Activated T-cell treated with anti-CD3 and anti-CD28 coated beads, Interleukin-2, amount 50 U/mL, for 48 hours (primary cell): ENCODE measurements at places on chromosomes 16 and 17.

GRCh38 chr17:732902-733720 is 715 bp downstream of the TLCD3A start:
- DNase-seq, result peak; percentile 73

DNA sequence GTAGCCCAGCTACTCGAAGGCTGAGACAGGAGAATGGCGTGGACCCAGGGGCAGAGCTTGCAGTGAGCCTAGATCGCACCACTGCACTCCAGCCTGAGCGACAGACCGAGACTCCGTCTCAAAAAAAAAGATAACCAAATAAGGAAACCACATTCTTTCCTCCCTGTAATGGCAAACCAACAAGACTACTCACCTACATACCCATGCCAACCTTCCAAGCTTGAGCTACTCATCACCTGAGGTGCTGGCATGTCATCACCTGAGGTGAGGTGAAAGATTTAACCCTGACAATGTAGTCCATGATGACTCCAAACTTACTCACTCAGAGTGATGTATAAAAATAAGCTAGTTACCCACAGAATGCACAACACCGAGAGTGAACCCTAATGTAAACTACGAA is 85.2 kb downstream of the SMG6 start:
- no peak for DNase-seq

DNA sequence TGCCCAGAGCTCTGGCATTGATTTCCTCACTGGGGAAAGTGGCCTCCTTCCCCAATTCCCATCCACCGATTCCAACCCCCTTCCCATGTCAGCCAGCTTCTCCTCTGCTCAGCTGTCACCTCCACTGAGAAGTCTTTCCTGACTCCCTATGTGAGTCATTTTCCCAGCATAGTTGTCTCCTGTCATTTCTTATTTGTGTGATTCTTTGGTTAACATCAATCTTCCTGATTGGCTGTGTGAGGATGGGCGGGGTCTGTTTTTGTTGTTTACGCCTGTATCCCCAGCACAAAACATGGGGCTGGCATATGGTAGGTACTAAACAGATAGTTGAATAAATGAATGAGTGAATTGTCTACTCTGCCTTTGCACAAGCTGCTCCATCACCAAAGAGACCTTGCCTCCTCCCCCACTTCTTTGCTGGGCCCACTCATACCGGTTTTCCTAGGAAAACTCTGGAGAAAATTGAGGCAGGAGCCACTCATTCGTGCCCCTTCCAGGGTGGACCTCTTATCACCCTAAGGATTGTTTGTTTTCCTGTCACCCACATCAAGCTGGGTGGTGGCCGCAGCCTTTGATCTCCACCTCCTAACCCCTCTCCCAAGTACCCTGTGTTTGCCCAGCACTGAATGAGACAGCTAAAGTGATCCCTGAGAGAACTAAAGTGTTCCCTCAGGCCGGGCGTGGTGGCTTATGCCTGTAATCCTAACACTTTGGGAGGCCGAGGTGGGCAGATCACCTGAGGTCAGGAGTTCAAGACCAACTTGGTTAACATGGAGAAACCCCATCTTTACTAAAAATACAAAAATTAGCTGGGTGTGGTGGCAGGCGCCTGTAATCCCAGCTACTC is 1.2 kb upstream of the GRB7 start:
- DNase-seq, result no peak

DNA sequence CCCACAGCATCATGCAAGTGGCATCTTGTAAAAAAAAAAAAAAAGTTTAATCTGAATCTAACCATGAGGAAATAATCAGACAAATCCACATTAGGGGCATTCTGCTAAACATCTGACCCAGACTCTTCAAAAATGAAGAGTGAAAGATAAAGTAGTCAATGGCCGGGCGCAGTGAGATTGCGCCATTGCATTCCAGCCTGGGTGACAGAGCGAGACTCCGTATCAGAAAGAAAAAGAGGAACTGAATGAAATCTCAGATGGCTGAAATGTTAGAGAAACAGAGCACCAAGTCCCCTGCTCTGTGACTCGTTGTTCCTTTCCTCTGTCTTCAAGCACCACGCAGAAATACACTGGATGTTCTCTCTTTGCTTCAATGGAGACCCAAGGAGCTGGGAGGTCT is 12.7 kb upstream of the RNF135 start:
- no peak for DNase-seq

GRCh38 chr16:84950906-84951305 is 60.4 kb downstream of the ZDHHC7 start:
- DNase-seq, result peak; percentile 61

DNA sequence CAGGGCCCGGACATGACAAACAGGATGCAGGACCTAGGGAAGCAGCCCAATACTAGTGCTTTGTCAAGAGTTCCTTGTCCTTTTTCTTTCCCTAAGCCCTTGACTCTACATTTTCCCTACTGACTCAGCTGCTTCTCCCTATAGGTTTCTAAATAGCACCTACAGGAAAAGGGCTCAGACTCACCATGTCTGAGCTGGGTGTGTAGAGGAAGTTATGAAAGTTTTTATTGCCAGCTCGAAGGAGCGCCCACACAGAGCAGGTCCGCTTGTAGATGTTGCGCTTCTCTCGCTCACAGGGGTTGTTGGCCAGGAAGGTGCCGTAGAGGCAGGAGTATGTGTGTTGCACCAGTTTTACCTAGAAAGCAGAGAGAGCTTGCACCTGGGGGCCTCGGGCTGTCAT is 10.6 kb downstream of the MTMR4 start:
- DNase-seq, result no peak

DNA sequence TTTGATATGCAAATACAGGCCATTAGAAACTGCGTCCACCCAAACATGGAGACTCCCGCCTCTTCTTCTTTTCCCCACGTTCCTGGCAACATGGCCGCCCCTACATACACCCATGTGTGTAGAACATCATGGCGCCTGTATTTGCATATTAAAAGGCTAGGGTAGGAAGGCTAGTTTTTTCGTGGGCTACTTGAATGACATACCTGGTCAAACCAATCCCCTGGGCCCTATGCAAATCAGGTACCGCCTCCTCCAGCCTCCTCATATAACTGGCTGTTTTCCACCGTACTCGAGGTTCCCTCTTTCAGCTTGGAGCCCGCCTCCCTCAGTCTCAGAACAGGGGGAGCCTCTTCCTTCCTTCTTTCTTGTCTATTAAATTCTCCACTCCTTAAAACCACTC is 840 bp upstream of the CD300LB start:
- DNase-seq, result peak; percentile 15

- DNase-seq, result no peak
These were observed 30.4 kb downstream of the ABCA10 start for GRCh38 chr17:69198238-69198637.

DNA sequence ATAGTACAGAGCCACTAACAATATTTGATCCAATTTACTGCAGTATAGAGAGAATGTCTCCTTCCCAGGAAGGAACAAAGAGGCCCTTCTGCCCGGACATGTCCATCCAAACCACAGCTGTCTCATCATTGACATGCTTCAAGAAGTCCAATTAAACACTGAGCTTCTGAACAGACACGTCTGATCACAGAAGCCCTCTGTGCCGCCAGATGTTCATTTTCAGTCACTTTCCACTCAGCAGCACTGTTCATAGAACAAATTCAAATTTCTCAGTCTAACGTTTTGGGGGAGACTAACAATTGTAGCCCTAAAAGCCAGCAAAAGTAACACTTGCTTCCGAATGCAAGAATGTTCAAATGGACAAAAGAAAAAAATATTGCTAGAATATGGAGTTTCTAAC is 15.3 kb downstream of the ZC3H7A start:
- DNase-seq, result no peak

- DNase-seq, result peak; percentile 13
These were observed 21.3 kb downstream of the CA4 start for GRCh38 chr17:60170835-60171752.

DNA sequence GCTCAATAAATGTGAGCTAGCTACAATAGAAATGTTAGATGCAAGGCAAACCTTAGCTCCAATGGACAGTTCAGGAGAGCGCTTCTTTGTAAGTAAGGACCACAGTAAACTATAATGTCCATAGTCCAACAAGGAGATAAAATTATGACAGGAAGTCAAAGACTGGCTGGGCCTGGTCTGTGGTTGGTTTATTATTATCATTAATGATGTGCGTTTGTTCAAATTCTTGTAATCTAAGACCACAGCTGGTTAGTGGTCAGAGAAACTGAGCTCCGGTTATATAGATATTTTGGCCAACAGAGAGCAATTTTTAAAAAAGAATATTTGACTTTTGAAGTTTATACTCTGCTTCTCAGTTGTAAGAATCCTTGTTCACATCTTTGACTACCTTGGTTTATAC is 4.7 kb upstream of the CMTM2 start:
- DNase-seq, result no peak

DNA sequence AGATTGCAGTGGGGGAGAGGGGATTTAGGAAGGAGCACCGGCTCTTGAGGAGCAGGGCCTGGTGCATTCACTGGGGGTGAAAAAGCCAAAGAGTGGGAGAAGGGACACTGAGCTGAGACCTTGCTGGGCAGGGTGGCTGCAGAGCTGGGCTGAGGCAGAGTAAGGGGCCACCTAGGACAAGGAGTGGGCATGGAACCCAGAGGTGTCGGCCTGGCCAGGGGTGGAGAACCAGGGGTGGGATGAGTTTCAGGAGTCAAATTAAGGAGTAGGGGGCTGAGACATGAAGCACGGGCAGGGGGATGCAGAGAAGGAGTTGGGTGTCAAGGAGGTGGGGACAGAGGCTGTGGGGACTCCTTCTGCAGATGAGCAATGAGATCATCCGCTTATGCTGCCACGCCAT is 20.1 kb downstream of the DNAH2 start:
- no peak for DNase-seq

DNA sequence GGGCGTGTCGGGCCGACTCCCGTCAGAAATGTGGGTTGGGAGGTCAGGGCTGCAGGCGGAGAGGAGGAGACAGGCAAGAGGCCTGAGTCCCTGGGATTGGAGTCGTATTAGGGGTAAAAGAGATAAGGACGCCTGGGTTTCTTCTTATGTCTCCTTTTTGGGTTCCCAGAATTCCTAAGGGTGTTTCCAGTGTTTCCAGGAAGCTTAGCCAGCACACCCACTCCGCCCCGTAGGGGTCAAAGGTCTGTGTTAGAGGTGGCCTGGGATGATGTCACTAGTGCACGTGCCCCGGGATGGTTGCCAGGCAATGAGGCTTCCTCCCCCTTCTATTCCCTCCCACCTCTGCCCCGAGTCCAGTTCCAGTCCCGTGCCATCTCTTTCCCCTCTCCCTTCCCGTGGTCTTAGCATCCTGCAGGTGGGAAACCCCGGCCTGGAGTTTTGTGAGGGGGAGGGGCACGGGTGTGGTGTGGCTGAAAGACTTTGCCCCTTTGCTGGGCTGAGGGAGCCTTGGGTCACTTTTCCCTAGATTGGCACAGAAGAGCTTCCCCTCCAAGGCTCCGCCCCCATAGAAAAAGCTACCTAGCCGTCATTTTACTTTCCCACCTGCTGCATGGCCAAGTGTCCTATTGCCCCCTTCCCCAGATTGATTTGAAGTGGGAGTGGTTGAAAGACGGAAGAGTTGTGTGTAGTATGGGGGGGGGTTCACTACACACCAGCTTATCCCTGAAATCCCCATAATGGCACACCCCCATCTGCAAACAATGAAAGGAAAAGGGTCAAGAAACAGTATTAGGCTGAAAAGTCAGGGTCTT is 2.8 kb downstream of the KDM6B start:
- DNase-seq, result peak; percentile 70

GRCh38 chr17:32319548-32319905 is 22.4 kb downstream of the C17orf75 start:
- DNase-seq, result peak; percentile 91

GRCh38 chr17:1201132-1201702 is 21.4 kb upstream of the ABR start:
- DNase-seq, result peak; percentile 59

DNA sequence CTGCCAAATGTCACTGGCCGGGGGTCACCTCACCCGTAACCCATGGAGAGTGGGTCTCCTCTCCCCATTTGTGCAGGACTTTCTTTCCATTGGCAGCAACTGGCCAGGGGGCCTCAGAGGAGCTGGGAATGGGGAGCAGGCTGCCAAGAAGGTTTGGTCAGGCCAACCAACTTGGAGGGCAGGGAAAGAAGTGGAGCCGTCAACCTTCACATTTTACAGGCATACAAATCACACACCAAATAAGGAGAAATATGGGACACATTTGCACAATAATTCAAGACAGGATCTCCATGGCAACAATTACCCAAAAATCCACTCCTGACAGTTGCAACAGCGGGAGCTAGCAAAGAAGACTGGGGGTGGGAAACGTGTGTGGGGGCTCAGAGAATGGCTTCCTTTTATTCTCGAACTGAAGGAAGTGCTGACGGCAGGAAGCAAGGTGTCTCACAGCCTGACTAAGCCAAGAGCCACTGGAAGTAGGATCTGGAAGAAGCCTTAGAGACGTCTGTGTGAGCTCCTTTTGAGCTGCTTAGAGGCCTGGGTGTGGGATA is 20.9 kb downstream of the RPRML start:
- no peak for DNase-seq

DNA sequence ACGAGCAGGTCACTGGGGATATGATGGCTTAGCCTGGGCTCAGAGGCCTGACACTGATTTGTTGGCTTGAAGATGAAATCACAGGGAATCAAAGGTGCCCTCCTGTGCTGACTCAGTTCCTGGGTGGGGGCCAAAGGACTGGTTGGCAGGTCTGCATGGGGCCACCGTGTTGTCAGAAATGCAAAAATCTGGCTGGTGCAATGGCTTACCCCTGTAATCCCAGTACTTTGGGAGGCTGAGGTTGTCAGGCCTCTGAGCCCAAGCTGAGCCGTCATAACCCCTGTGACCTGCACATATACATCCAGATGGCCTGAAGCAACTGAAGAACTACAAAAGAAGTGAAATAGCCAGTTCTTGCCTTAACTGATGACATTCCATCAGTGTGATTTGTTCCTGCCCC is 314.2 kb downstream of the WWOX start:
- no peak for DNase-seq

DNA sequence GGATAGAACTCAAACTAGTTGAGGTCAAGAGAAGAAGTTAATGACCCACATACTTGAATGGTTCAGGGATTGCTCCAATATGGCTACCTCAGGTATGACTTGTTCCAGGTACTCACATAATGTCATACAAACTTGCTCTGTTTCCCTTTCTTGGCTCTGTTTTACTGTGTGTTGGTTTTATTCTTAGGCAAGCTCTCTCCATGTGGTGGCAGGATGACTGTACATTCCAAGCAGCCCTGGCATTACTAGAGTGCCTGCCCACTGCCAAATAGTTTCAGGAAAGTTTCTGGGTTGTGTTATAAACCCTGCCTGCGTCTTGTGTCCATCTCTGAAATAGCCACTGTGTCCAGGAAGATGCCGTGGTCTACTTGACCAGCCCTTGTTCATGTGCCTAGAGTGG is 476.8 kb downstream of the SHISA9 start:
- no peak for DNase-seq

DNA sequence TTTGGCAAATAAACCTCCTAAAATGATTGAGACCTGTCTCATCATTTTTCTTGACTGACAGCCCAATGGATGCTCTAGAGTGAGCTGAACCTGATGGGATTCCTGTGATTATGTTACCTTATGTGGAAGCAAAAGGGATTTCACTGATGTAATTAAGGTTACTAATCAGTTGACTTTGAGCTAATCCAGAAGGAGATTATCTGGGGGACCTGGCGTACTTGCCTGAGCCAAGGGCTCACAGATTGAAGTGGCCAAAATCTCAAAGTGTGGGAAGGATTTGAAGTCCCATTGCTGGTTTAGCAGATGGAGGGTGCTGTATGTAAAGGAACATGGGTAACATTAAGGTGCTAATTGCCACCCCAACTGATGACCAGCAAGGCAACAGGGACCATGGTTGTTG is 214.0 kb downstream of the CPPED1 start:
- DNase-seq, result no peak
